ENCODE measurements at places on chromosomes 1 and 21.

GRCh38 chr1:117883616-117884015, 45.8 kb downstream of the GDAP2 start:
- DNase-seq: no peak

DNA sequence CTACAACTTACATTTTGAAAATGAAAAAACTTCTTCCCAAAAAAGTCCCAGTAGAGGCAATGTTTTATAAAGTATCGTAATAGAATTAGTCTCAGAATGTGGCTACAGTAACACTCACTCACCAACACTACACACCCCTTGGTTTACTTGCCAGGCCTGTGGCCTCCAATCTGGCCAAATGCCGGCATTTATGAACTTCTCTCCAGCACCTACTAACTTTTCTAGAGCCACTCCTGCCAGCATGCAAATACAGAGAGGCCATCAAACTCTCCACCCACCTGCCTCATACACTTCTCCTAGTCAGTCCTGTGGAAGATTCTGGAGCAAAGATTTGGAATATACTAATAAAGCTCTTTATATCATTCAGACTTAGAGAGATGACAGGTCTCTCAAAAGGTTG, 32.3 kb downstream of the STPG1 start:
- DNase-seq: no peak

DNA sequence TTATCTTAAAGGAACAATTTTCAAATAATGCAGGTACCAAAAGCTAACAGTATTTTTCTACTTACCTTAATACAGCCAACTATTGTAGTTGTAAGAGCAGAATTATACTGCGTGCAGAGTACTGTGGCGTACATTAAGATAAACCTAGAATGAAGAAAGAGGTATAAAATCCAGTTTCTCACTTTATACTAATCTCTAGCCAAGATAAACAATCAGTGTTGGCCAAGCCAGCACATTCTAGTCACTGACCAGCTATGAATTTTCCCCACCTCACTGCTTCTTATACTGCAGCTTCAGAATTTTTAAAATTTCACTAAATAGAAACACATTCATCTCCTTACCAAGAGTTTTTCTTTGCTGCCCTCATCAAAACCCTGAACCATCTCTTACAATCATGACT, 33.6 kb downstream of the SLC35D1 start:
- DNase-seq: no peak

GRCh38 chr1:202038688-202039346, 28.4 kb downstream of the ELF3 start:
- no peak for DNase-seq

DNA sequence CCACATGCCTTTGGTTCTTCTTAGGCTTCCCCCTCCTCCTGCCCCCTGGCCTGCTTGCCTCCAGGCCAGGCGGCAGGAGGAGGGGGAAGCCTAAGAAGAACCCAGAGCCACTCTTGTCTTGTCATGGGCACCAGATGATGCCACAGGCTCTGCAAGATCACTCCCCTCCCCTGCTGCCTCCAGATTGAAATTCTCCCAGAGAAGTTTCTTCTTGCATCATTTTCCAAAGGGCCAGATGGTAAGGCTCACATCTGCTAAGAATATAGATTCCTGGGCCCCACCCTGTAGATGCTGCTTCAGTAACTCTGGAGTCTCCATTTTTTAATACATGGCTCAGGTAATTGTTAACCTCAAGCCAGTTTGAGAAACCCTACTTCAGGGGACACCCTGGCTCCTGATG, 60.8 kb downstream of the FAM163A start:
- no peak for DNase-seq
